ENCODE measurements at places on chromosomes 7 and 10.

GRCh38 chr7:78792006-78792405, 661.5 kb downstream of the MAGI2 start:
- no peak for DNase-seq

GRCh38 chr7:121002048-121002756, 13.7 kb downstream of the CPED1 start:
- no peak for DNase-seq

DNA sequence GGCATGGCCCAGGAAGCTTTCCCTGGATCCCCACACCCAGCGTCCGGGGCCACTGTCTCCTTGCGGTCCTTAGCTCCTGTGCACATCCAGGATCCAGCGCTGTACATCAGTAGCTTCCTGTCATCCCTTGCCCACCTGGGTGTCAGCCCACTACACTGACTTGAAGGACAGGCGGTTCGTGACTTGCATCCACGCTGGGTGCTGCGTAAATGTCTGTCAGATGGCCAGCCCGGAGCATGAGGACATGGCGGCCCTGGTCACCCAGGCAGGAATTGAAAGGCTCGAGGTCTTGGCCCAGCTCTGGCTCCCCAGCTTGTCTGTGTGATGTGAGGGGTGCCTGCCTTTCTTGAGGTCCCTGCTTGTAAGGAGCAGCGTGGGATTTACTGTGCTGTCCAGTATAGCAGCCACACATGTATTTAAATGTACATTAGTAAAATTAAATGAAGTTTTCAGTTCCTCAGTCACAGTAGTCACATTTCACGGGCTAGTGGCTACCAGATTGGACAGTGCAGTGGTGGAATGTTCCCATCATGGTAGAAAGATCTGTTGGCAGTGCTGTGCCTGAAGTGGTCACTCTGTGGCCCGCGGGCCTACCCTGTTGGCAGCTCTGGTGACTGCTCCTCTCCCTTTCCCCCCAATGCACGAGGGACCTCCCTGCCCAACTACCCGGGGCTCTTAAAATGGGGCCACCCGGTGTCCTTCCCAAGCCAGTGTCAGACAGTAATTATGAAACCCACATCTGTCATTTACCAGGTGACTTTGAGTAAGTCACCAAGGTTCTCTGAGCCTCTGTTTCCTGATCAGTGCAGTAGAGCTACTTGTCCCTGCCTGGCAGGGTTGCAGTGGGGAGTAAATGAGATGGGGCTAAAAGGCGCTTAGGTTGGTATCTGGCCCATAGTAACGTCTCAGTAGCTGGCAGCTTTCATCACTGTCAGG, 97.8 kb upstream of the PPIF start:
- DNase-seq, result no peak

- DNase-seq, result no peak
Measured at GRCh38 chr10:49596493-49596809, 13.7 kb upstream of the SLC18A3 start.
